CD4-positive, alpha-beta T cell treated with Interleukin-17A for 4 hours (primary cell): ENCODE measurements at places on chromosomes 7 and 10.

GRCh38 chr7:114217026-114217806, 197.4 kb upstream of the FOXP2 start:
- no peak for DNase-seq

DNA sequence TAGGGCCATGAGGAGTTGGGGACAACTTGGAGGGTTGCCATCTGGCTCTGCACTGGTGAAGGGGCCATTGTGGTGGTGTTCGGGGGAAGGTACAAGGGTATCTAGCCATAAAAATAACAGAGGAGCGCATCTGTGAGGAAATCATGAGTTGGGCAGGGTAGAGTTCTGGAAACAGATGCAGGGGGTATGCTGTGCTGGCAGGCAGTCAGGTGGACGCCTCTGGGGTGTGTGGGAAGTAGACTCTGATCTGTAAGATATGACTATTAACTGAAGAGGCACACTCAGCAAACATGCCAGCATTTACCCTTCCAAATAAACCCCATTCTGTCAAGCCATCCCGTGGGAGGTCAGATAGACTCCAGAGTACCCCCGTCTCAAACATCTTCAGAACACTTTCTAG, 79.8 kb downstream of the CLEC2L start:
- no peak for DNase-seq

DNA sequence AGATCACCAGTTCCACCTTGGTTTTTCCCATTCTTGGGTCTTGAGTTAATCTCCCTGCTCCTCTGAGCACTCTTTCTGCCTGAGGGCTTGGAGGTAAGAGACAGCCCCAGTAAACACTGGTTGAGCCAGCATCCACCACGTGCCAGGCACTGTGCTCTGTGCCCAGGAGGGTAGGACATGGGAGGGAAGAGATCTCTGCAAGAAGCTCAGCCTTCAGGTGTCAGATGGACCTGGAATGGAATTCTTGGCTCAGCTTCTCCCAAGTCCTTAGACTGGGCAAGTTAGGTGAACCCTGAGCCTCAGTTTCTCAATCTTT, 2.5 kb downstream of the ZYX start:
- no peak for DNase-seq

GRCh38 chr7:2049111-2049781, 183.5 kb downstream of the MAD1L1 start:
- DNase-seq = no peak

- peak; percentile 95 for DNase-seq
Observed at GRCh38 chr10:18651324-18652007, at the start of gene NSUN6. Gene NSUN6 (minus strand): TSS chr10:18651587. CDS start chr10:18651203, 384 bp downstream.

DNA sequence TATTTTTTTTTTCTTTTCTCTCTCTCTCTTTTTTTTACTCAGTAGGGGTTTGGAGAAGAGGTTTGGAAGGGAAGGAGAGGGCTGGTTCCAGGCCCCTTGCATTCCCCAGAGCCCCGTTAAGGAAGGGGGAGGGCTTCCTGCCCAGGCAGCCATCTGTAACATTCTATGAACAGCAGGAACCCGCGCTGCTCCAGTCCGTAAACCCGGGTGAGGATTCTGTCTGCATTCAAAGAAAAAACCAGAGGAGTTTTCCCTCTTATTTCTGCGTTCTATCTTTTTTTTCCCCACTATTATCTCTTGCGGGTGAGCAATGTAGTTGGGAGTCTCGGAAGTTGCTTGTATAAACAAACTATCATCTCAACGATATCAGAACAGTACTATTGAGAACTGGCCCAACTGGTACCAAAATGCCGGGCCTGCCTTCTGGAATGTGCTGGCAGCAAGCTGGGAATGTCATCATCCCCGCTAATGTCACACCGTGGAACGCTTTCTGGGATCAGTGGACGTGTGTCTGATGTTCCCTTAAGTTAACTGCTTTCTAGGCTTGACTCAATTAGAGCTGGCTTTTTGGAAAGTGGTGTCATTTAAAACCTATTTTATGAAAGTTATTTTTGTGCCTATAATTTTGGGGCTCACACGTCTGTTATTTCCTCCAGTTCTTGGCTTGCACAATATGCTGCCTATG, 153.1 kb upstream of the MEOX2 start:
- DNase-seq = no peak
